CD4-positive, alpha-beta T cell (primary cell): ENCODE measurements at places on chromosomes 3 and 15.
A peak's percentile ranks its signal among the peaks of the same experiment; 100 is the strongest.

DNA sequence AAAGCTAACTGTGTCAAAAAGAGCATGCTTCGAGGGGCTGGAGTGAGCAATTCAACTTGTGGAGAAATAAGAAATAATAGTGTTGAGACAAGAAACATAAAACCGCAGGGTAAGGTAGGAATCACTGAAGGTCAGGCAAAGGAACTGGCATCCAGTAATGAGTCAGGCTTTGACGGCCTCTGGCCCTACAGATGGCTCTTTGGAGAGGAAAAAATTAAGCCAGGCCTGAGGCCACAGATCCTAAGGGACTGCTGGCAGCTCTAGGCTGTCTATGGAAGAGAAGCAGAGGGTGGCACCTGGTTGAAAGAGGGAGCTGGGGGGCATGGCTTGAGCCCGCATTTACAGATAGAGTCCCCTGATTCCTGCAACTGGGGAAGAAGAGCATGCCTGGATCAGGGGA lies 28.6 kb upstream of the ZSCAN2 start:
- no peak for DNase-seq

- DNase-seq: peak; percentile 30
Observed at GRCh38 chr3:156151824-156152428, 31.5 kb downstream of the KCNAB1 start.

DNA sequence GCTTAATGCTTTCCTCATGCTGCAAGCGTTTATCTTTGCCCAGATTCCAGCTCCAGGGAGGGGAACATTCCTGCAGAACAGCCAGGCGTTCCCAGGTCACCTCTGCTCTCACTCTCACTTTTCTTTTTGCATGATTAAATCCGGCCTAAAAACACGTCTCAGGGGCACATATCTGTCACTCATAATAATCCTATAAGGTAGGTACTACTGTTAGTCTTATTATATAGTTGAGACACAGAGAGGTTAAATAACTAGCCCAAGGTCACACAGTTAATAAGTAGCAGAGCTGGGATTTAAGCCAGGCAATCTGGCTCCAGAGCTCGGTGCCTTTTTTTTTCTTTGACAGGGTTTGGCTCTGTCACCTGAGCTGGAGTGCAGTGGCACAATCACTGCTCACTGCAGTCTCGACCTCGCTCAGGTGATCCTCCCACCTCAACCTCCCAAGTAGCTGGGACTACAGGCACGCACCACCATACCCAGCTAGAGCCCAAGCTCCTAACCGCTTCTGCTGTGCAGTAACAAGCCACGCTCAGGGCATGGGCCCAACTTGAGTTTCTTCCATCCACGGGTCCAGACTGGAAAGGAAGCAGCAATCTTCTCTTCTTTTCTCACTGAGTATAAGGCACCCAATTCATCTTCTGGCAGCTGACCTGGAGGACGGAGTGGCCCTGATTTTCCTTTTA lies 96.5 kb downstream of the LIPC start:
- DNase-seq: no peak

DNA sequence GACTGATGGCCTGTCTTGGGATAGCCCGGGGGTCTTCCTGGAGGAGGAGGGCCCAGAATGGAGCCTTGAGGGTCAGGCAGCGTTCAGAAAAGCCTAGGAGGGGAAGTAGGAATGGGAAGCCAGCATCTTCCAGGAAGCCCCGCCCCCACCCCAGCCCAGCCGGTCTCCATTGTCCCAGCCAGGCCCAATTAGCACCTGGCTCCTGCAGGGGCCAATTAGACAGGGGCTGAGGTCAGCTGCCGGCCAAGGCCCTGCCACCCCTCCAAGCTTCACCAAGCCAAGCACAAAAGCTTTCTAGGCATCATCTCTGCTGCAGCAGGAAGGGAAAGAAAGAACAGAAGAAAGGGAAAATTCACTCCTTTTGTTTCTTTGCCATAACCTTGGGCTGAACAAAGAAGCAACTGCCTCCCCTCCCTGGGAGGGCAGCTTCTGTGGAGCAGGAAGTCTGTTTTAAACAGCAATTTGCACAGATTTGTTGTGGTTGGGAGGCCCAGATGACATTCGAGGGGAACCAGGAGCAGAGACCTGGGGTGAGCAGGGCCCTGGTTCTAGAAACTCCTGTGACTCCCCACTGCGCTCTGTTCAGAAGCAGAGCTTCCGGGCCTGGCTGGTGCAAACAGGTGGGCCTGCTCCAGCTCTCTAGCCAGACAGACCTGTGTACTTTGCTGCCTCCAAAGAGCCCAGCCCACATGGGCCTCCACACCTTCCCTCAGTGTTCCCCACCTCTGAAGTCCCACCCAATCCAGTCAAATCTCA lies 47.7 kb downstream of the CYP11A1 start:
- no peak for DNase-seq

- no peak for DNase-seq
Observed at GRCh38 chr3:146470425-146470990, 1.1 kb upstream of the PLSCR2 start.

- no peak for DNase-seq
Observed at GRCh38 chr15:33242165-33242564, 47.7 kb upstream of the FMN1 start.

DNA sequence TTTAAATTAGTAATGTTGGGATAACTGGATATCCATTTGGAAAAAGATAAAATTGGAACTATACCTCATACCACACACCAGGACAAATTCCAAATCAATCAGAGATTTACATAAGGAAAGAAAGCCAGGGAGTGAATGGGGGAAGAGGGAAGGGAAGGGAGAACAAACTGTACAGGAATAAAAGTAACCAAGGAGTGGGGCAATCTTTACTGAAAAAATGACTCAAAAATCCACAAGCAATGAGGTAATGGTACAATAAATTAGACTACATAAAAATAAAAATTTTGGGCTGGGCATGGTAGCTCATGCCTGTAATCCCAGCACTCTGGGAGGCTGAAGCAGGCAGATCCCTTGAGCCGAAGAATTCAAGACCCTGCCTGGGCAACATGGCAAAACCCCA lies 82.6 kb downstream of the MLH1 start:
- no peak for DNase-seq

DNA sequence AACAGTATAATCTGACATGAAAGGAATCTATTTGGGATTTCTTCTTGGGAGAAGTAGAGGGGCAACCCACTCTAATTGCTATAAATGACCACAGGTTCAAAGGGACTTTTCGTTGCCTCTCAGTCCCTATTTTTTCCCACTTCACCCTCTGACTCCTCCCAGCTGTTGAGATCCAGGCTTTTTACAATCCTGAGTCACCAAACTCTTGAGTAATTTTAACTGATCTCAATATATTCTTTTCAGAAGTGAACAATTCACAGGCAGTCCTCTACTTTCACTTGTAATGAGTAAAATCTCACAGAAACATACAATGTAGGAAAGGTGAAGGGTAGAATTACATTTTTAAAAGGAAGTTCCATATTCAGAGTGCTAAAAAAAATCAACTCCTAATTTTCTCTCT lies 44.6 kb downstream of the EIF4E3 start:
- DNase-seq: no peak

DNA sequence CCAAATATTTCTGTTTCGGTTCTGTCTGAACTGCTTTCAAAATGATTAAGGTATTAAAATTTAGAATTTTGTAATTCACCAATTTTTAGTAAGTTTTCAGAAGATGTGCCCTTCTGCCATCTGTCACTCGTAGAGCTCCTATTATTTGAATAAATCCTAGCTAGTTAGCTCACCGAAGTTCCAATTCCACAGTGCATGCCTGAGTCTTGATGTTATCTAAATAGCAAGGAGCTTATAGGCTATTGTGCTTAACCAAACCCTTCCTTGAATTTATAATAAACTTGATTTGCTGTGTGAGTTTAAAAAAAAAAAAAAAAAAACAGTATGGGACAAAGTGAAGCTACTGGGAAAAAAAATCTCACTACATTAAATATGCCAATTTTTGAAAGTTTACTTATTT lies 18.7 kb downstream of the ATP13A3 start:
- no peak for DNase-seq
